A549 (cell line): ENCODE measurements at places on chromosomes 7 and 10. TPM values are rescaled to one million over a fixed set of nuclear protein-coding genes. Genes with fewer than 3 reads are reported as not detected.

TRIM74 gene
- polyA plus RNA-seq = 0.38 to 0.76 TPM (median 0.62 TPM) in 3 replicates

SLC39A12 gene
- polyA plus RNA-seq = not detected in 3 replicates

C10orf143 gene
- polyA plus RNA-seq = 1.2 to 1.6 TPM (median 1.5 TPM) in 3 replicates

TRPV5 gene
- not detected in 3 replicates for polyA plus RNA-seq

PRLHR gene
- polyA plus RNA-seq = not detected in 3 replicates

CHAT gene
- not detected in 3 replicates for polyA plus RNA-seq

GRCh38 chr7:75776295-75776971 lies 4.4 kb upstream of the CCL26 start:
- peak; percentile 59 for DNase-seq

GRCh38 chr10:5402798-5403197 lies 1.8 kb downstream of the TUBAL3 start:
- no peak for DNase-seq

DNA sequence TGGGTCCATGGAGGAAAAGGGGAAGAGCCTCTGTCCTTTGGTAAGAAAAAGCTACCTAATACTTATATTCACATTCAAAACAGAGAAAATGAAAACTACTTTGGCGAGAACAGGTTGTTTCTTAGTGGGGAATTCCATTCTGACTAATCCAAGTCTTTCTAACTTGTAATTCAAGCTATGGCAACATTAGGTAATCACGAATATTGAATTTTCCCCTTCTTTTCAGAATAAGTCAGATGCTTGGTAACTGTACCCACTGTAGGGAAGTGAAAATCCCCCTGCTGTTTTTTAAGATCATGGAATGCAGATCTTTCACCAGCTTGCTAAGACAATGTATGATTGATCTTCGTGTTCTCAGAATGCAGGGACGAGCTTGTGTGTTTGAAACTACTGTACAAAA lies 384.4 kb downstream of the TCERG1L start:
- no peak for DNase-seq

GRCh38 chr7:154770962-154771361 lies 232.0 kb downstream of the PAXIP1 start:
- DNase-seq = no peak

GRCh38 chr7:139603896-139604295 lies 80.4 kb downstream of the CLEC2L start:
- DNase-seq = no peak

DNA sequence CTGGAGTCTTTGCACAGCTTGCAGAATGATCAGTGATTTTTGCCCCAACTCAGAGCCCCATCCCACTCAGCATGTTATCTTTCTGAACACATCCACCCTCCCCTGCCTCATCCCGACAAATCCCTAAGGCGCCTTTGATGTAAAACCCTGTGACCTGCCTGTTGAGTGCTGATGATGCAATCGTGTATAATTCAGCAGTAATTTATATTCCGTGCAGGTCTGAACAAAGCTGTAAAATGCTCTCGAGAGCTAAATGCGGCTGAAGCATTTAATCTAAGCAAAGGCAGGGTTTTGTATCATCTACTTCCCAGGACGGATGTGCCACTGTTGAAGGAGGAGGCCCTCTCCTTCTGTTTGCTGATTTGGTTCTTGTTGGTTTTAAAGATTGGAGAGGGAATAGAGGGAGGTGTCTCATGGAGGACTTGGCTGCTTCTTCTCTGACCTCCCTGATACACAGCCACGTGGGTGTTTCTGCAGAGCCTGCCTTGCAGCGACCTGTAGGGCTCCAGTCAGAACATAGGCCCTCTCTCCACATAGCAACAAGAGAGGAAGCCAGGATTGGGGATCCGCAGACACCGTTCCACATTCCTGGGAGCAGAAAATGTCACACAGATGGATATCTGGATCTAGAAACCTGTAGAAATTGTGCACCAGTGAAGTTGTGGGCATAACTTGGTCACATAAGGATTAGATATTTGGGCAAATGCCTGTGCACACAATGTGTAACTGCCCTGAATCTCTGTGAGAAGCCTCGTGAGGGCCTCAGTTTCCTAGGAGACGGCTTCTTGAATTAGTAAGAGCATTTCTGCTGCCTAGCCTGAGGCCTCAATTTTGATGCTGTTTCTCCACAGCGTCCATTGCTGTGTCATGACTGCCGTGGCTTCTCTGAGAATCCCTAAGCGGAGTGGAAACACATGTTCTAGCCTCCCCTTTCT lies 90.2 kb upstream of the AGK start:
- no peak for DNase-seq

DNA sequence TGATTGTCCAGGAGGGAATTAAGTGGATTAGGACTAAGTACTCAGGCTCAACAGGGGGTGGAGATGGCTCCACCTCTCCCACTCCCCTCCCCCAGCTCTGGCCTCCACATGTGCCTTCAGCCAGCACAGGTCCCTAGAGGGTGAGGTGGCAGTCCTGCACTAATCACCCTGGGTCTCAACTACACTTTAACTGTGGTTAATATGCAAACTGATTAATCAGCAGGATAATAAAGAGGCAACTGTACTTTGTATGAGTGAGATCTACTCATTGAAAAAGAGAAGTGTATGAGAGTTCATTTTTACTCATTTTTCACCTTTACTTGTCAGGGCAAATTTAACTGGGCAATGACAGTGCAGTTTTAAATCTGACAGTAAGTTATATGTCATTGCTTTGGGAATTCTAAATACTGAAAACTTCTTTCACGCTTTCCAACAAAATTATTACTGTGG lies 223.8 kb upstream of the CCDC6 start:
- DNase-seq = peak; percentile 19

GRCh38 chr10:35913628-35914027 lies 271.5 kb upstream of the FZD8 start:
- no peak for DNase-seq

GRCh38 chr10:12193193-12193592 lies 2.5 kb downstream of the NUDT5 start:
- no peak for DNase-seq

DNA sequence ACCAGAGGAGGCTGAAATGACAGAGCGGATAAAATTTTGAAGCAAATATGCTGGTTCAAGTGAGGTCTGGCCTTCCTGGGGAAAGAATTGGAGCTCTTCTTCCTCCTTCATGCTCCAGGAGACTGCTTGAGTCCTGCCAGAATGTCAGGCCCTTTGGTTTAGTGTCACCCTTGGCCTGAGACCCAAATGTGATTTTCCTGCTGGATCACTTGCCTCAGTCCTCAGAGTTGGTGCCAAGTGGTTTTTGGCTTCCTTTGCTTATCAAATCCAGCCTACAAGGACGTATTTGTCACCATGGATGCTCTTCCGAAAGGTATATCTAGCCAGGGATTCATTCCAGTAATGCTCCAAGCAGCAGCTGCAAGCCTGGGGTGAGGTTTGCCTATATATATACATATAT lies 118.4 kb downstream of the PLPP4 start:
- DNase-seq = no peak

DNA sequence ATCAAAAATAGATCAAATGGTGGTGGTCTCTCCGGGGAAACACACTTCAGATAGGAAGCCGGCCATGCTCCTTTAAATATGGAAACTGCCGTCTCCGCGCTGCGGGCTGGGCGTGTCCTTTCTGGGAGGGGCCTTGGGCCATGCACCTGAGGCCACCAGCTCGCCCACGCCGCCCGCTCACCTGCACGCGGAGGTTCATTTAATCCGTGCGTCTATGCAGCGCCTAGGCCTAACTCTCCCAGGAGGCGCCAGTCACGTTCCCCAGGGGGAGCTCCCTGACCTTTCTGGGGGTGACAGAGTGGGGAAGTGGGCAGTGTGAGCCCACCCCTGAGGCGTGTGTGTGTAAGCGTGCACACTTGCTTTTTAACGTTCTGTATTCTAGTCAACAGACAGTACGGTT lies 64.0 kb downstream of the C10orf143 start:
- no peak for DNase-seq
